ENCODE measurements at places on chromosomes 5 and 9.

- DNase-seq: no peak
Measured at GRCh38 chr5:75616371-75616881, 5.2 kb downstream of the ANKDD1B start.

DNA sequence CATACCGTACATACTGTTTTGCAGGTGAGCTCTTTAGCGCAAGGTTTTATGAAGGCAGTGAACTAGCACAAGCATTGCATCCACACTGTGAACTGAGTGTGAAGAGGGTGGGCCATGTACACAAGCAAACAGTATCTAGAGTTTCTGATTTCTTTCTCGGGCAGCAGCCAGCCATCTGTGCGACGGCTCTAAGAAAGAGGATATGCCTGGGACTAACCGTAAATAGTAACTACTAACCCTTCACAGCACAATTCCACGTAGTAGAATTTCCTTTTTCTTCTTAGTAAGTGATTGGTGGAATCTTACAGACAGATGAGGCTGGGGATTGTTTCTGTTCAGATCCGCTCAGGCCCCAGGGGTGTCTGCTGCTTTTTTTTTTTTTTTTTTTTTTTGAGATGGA, 89.0 kb downstream of the DRD1 start:
- no peak for DNase-seq

DNA sequence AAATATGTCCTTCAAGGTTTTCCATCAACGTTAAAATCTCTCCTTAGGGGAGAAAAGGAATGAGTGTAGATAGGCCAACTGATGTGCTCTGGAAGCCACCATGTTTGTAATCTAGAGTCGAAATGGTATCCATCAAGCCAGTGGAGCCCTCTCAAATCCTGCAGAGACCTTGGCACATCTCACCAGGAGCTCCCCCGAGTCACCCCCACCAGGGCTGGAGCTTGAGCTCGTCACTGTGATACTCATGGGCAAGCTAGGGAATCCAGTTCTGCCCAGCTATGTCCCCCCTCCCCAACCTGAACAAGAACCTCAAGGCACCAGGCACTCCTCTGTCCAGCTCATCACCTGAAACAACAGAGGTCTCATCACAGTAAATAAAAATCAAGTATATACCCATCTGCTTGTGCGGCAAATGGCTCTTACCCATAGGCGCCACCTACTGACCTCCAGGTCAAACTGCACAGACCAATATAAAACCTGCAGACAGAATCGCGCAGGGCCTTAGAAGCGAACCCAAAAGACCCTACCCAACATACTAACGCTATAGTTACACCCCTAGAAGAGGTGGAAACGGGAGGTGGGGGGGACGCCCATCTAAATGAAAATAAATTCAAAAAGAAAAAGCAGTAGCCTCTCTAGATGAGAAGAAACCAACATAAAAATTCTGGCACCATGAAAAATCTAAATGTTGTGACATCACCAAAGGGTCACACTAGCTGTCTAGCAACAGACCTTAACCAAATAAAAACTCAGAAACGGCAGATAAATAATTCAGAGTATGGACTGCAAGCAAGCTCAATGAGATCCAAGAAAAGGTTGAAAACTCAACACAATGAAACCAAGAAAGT, 75.0 kb downstream of the TTC39B start:
- DNase-seq: peak; percentile 10

GRCh38 chr9:112764344-112764743, 13.8 kb downstream of the SNX30 start:
- no peak for DNase-seq

- no peak for DNase-seq
Measured at GRCh38 chr9:88949425-88949824, 41.8 kb upstream of the S1PR3 start.

GRCh38 chr5:172255444-172255843, 28.1 kb downstream of the UBTD2 start:
- DNase-seq: no peak

GRCh38 chr9:27537027-27537435, 7.4 kb upstream of the MOB3B start:
- no peak for DNase-seq

Measured in CD4-positive, alpha-beta T cell treated with Interleukin-12 subunit alpha and Interleukin-12 subunit beta, for 1 hour (primary cell).